Spinal cord (tissue), 10 donors: ENCODE measurements at places on chromosomes 3 and 15.

- DNase-seq, result no peak
These were observed 434.5 kb downstream of the MFSD1 start for GRCh38 chr3:159236321-159236720.

GRCh38 chr15:101451266-101451799, 38.2 kb downstream of the PCSK6 start:
- DNase-seq, result no peak

- no peak for DNase-seq
These were observed 141.7 kb downstream of the C3orf38 start for GRCh38 chr3:88291486-88291885.

DNA sequence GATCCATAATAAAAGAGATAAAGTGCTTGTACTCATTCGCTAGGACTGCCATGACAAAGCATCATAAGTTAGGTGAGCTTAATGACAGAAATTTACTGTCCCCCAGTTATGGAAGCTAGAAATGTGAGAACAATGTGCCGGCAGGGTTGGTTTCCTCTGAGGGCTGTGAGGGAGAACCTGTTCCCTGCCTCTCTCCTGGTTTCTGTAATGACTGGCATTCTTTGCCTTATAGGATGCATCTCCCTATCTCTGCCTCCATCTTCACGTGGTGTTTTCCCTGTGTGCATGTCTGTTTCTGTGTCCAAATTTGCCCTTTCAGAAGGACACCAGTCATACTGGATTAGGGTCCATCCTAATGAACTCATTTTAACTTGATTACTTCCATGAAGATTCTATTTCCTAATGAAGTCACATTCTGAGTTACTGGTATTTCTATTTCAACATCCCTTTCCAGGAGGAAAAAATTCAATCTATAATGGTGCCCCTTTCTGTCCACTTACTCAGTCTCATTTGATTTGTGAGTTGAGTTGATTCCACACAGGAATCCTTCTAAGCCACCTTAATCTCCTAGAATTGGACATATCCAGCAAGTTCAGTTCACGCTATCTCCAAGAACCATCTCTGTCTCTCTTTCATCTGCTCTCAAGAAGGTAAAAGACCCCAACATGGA, 71.2 kb upstream of the LIPC start:
- no peak for DNase-seq

DNA sequence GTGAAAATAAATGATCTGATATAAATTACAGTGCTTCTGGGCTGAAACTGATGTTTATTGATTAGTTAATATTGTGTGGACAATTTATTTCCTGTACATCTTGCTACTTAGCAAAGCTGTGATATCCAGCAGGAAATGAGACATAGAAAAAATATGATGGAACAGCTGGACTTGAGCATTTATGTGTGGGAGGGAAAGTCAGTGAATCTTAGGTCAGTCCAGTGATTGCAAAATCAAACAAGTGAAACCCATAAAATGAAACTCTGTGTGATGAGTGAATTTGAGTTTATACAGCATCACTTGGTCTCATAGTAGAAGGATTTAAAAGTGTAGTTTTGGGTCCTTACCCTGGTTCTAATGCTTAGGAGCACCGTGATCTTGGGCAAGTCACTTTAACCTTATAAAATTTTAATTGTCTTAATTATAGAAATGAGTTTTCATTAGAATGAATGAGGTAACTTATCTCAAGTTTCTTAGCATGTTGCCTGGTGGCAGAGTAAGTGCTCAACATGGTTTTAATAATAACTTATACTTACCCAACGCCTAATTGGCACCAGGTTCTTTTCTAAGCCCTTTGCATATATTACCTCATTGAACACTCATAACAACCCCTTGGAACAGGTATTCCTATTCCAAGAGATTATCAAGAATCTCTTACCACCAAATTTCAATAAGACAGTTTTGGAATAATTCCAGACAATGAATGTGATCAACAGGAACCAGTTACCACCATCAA, 194.6 kb downstream of the ADAMTSL3 start:
- DNase-seq, result no peak
